ENCODE measurements at places on chromosomes 3 and 15.

DNA sequence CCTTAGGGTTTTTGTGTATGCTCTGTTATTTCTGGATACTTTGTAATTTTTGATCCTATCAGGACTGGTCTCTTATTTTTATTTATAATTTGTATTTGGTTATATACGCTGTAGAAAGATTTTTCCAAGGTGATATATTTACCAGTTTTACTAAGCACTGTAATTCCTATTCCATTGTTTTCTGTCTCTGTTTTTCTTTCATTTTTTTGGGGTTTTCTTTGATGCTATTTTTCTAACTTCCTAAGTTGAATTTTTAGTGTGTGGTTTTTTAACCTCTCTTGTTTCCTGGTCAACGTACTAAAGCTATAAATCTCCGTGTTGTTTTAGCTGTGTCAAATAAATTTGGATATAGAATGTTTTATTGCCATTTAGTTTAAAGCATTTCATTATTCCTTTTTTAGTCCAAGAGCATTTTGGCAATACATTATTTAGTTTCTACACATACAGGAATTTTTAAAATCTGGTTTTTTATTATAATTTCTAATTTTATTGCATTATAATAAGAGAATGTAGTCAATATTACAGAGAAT is 128.1 kb upstream of the THRB start:
- DNase-seq = no peak

- DNase-seq = no peak
Measured at GRCh38 chr15:58070801-58071418, 5.4 kb upstream of the ALDH1A2 start.

DNA sequence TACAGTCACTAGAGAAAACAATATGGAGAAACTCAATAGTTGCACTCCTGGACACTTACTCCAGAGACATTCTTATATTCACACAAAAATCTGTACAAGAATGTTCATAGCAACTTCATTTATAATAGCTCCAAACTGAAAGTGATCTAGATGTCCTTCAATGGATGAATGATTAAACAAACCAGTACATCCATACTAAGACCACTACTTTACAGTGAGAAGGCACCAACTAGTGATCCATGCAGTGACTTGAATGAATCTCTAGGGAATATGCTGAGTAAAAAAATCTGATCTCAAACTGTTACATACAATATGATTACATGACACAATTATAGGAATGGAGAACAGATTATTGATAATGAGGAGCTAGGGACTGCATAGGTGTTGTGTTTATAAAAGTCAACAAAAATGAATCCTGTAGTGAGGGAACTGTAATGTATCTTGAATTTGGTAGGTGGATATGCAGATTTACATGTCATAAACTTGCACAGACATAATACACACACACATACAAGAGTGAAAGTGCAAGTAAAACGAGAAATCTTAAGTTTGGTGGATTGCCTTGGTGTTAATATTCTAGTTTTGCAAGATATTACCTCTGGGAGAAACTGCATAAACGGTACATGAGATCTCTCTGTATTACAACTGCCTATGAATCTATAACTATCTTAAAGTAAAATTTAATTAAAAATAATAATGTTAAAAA is 85.7 kb downstream of the SPATA16 start:
- DNase-seq = no peak

DNA sequence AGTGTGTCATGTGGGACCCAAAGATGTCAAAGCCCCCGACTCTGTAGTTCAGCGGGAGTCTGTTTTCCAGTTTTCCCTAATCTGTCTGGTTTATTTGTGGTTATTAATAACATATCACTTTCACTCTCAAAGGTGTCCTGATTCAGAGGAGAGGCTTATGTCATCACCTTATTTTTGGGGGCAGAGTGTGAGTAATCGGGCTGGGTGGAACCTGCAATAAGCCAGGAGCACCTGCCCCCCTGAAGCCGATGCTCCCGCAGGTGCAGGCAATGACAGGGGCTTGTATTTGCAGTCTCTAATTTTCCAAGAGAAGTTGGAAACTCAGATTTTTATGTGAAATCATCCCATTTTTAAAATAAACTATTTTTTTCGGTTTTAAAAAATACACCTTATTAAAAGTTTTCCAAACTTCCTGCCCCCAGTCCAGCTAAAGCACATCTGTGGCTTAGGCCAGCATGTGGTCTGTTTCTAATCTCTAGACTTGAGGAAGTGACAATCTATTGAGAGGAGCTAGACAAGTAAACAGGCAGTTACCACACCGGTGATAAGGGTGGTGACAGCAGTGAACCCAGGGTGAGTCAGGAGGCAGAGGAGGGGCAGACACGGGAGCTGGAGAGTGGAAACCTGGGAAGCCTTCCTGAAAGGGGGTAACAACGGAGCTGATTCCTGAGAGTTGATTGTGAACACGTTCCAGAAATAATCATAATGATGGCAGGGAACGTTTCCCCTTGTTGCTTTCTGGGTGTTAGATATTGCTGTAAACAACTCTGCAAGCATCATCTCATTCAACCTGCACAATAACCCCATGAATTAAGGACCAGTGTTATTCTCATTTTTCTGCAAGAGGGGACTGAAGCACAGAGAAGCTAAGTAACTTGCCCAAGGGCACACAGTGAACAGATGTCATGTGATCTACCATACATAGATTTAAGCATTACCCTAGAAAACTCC is 37.2 kb downstream of the BHLHE40 start:
- DNase-seq = no peak

GRCh38 chr3:66344391-66344811 is 123.6 kb downstream of the SLC25A26 start:
- no peak for DNase-seq

Measured in NCI-H187 treated with DMSO at 0.1 percent for 48 hours (cell line).